Muscle of arm (tissue), 14 donors: ENCODE measurements at places on chromosomes 4 and X. TPM values are rescaled to one million over a fixed set of nuclear protein-coding genes. Genes with fewer than 3 reads are reported as not detected.

- no peak for DNase-seq
Measured at GRCh38 chrX:46704767-46705386, 54.0 kb downstream of the SLC9A7 start.

DNA sequence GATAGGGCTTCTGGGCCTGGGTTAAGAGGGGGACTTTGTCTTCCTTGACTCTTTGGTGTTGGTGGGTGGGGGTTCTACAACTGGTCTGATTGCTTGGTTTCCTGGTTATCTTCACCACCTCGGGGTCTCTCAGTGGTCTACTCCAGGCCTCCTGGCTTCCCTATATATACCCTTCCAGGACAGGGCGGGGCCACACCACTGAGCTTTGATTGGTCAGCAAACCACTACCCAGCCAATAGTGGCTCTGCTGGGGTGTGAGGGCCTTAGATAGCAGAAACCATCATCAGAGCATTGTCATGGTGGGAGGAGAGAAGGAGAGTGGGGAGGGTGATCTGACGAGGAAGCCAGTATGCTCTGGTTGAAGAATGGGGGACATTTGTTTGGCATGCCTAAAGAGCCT, 14.4 kb upstream of the MAGEA1 start:
- DNase-seq, result no peak

- no peak for DNase-seq
Measured at GRCh38 chr4:136803433-136803832, 728.9 kb downstream of the PCDH18 start.

GRCh38 chr4:126264839-126265238, 950.1 kb downstream of the FAT4 start:
- no peak for DNase-seq

The ITIH6 gene
- polyA plus RNA-seq, result 0.89 TPM

The MBNL3 gene
- 16.4 TPM for polyA plus RNA-seq

The NSUN7 gene
- 1.5 TPM for polyA plus RNA-seq

The RADX gene
- polyA plus RNA-seq, result 1.5 TPM
